Foreskin keratinocyte (primary cell): ENCODE measurements at places on chromosomes 1 and 21. TPM values are rescaled to one million over a fixed set of nuclear protein-coding genes. Genes with fewer than 3 reads are reported as not detected.
A peak's percentile ranks its signal among the peaks of the same experiment; 100 is the strongest.

Gene RBM8A
- 174 and 204 TPM in 2 replicates for total RNA-seq

Gene ST6GALNAC5
- 21.6 and 24.8 TPM in 2 replicates for total RNA-seq

Gene MMP23B
- total RNA-seq = 1.2 TPM in 1 of 2 replicates, not detected in the other

DNA sequence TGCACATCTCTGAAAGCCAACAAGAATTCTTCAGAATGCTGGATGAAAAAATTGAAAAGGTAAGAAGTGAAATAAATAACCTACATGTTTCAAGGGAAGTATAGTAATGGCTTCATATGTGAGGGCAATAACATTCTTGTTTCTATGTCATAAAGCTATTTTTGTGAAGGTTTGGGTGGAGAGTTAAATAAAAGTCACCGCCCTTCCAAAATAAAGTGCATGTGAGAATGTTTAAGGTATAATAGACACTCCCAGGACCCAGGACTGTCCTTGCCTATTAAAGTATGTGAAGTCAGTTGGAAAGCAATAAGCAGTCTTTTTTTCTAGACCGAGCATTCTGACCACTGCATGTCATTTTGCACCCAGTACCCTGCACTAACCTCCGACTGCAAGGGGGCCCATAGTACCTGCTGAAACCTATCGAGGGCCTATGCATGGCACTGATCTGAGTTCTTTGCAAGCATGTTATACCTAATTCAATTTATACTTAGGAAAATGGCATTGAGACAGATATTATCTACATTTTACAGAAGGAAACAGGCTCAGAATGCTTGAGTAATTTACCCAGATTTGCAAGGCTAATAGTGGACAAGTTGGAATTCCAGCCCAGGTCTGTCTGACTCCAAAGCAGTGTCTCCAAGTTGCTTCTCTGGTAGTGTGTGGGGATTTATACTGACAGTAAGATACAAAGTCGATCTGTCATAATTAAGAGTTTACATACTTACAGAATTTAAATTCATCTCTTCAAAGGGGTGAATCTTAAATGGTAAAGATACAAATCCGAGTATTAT lies 156.1 kb downstream of the EDEM3 start:
- DNase-seq = no peak

Gene EDARADD
- total RNA-seq = 6.3 and 6.5 TPM in 2 replicates

DNA sequence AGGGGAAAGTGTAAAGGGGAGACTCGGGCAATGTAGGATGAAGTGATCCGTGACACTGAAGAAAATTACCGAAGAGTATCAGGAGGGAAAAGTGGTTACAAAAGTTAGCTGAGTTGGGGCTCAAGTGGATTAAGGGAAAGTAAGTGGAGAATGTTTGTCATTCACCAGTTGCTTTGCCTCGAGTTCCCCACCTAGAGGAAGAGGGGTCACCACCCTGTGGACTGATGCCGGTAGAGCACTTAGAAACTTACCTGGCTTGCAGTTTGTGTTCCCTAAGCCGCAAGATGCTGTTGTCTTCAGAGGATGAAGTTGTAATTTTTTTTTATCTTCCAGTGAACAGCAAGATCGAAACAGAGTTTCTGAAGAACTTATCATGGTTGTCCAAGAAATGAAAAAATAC lies 1.0 kb downstream of the PER3 start:
- DNase-seq = no peak

- DNase-seq = no peak
Measured at GRCh38 chr21:34499116-34499515, 12.9 kb downstream of the KCNE1 start.

DNA sequence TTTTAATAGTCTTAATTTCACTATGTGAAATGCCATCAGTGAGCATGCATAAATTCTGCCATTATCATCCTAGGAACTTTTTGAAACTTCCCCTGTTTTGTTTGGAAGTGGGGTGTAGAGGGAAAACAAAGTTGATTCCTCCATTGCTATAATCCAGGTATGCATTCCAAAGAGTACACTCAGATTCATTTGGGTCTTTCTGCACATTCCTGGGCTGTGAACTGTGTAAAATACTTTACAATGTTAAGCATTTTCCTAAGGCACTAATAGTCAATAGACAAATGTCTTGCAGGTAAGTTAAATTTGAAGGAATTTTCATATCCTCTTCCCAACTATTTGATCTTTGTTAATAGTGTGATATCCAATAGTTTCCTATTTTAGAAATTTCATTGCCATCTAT lies 36.2 kb downstream of the SGIP1 start:
- no peak for DNase-seq

DNA sequence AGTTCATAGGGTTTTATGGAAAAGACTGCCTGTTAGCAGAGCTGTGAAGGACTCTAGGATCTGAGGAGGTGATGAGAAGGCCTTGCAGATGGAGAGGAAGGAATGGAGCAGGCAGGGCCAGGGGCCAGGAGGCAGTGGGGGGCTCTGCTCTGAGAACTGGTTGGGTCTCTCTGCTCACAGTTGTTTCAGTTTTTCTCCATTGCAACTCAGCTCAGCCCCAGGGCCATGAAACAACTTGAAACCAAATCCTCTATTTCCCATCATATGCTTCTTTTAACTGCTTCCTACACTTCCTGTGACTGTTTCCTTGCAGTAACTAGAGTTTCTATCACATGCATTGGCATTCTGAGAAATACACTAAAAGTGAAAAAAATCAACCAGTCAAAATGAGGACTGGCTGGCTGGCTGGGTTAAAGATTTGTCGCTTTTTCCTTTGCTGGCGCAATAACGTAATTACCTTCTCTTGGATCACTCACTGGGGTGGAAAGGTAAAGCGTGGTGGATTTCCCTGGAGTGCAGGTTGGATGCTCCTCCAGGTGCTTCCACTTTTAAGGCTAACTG lies 172.0 kb downstream of the CDC7 start:
- no peak for DNase-seq

Gene HOOK1
- total RNA-seq = 6.3 and 8.7 TPM in 2 replicates

Gene KCNJ9
- total RNA-seq = not detected in 2 replicates

DNA sequence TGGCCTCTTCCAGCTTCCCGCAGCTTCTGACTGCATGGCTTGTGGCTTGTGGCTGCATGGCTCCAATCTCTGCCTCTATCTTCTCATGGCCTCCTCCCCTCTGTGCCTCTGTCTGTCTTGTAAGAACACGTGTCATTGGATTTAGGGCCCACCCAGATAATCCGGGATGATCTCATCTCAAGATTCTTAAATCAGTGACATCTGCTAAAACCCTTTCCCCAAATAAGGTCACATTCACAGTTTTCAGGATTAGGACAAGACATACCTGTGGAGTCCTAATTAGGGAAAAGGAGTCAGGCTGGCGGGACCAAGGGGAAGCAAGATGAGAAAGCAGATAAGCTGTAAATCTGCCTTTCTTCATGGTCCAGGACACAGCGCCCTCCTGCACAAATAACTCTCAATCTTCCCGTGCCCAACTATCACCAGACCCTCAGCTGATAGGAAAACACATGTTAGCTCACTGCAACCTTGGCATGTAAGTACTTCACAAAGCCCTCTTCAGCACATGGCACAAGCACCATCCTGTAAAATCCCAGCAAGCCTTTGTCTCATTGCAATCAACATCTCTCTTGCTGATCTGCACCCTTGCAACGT lies 82.2 kb downstream of the SPSB1 start:
- no peak for DNase-seq

DNA sequence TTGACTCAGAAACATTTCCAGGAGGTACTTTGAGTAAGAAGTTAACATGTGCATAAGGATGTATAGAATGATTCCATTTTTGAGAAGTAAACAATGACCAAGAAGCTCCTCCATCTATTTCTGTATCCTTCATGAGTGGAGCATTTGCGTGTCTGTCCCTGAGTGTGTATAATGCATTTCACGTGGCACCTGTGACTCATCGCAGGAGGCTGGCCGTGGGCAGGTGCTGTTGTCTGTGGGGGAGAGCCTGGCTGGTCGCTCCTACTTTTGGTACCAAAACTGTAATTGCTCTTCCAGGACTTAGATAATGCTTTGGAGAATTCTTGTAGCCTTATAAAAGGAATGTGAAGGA lies 16.5 kb downstream of the SLC37A1 start:
- no peak for DNase-seq

Gene CLCA4
- total RNA-seq = 0.07 TPM in 1 of 2 replicates, not detected in the other

DNA sequence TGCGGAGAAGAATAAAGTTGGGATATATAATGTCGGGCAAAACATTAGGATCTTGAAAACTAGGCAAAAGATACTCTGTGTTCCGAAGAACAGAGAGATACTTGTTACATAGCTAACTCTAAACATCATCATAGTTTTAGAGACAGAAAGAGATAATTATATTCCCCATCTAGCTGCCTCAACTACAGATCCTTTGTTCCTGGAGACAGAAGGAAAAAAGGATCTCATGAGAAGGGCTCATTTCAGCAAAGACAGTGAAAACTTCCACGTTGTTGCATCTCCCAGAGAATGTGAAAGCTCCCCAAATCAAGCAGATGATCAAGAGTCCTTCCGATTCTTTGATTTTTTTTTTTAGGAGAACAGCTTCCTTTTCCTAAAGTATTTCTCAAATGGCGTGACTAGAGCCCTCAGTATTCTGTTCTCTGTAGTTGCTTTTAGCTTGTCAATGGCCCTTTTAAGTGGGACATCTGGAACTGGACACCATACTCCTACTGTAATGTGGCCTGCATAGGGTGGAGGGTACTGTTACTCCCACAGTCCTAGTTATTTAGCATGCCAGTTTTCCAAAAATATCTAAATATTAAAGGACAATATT lies 1048.2 kb downstream of the TTLL7 start:
- no peak for DNase-seq

Gene NR1I3
- not detected in 2 replicates for total RNA-seq

Gene CELA3A
- total RNA-seq = not detected in 2 replicates

DNA sequence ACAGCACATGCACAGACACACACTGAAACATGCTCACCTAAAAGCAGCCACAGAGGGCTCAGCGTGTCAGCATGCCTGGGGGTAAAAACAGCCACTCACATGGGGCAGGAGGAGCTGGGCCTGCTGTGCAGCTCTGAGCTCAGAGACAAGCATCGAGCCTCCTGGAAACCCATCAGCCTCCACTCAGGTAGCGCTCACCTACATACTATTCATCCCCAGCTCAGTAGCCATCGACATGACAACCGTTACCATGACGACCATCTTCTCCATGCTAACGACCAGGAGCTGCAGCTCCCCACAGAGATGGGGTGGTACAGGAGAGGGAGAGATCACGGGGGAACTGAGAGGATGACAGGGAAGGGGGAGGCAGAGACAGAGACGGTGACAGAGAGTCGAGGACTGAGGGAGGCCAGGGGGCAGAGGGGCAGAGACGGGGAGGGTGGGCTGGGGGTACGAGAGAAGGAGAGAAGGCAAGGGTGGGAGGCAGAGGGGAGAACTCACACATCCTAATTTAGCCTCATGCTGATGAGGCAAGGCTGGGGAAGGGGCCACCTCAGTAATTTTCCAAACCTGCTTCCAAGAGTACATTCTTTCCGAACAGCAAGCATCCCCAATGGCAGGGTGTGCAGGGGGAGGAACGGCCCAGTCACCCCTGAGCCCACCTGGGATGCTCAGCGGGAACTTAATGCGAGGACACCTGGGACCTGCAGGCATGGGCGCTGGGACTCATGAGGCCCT lies 28.4 kb downstream of the SDC3 start:
- DNase-seq = peak; percentile 15

DNA sequence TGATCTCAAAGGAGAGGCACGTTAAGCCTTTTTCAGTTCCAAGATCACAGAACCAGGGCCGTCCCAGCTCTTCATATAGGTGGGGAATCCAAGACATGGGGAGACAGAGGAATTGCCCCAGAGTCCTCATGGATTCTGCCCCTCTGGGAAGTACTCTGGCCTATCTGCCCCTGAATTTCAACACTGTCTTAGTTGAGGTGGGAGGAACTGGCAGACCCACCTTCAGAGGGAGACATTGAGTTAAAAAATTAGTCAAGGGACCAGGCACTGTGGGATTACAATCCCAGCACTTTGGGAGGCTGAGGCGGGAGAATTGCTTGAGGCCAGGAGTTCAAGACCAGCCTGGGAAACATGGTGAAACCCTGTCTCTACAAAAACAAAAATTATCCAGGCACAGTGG lies 2.1 kb upstream of the KNCN start:
- DNase-seq = no peak

- peak; percentile 61 for DNase-seq
Measured at GRCh38 chr1:15272009-15272781, 25.2 kb downstream of the FHAD1 start.

Gene GPR89B
- total RNA-seq = 12.7 and 13.9 TPM in 2 replicates

DNA sequence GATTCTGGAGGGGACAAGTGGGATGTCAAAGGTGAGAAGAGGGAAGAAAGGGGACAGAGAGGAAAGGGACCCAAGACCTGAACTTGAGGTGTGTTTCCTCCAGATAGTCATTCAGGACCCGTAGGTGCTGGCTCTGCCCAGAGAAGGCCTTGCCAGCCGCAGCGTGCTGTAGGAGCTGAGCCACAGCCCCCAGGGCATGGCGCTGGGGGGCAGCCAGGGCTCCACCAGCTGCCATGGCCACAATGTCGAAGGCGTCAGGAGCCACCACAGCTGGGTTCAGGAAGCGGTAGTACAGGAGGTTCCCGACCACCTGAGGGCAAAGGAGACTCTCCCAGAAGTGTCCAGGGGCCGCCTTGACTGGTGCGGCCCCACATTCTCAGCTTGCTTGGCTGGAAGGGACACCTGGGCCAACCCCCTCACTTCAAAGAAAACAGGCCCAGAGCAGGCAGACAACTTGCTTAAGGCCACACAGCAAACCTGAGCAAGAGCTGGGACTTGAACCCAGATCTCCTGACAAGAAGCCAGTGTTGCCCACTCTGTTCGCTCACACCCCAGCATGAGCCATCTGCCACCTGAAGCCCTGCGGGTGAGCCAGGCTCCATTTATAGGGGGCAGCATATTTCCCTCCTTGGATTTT lies 34.0 kb upstream of the MEF2D start:
- DNase-seq = no peak

- no peak for DNase-seq
Measured at GRCh38 chr1:67142931-67143330, 8.2 kb upstream of the C1orf141 start.

GRCh38 chr1:200262326-200262965 lies 147.4 kb downstream of the ZNF281 start:
- no peak for DNase-seq

Gene CYP4A11
- not detected in 2 replicates for total RNA-seq

Gene NID1
- total RNA-seq = 8.5 and 17.5 TPM in 2 replicates

Gene MYBPH
- total RNA-seq = not detected in 2 replicates

Gene RNU1-3
- total RNA-seq = 2,556 and 4,441 TPM in 2 replicates

Gene CYP4X1
- total RNA-seq = 0.07 TPM in 1 of 2 replicates, not detected in the other
